ENCODE measurements at places on chromosomes 3 and 15.
A peak's percentile ranks its signal among the peaks of the same experiment; 100 is the strongest.

DNA sequence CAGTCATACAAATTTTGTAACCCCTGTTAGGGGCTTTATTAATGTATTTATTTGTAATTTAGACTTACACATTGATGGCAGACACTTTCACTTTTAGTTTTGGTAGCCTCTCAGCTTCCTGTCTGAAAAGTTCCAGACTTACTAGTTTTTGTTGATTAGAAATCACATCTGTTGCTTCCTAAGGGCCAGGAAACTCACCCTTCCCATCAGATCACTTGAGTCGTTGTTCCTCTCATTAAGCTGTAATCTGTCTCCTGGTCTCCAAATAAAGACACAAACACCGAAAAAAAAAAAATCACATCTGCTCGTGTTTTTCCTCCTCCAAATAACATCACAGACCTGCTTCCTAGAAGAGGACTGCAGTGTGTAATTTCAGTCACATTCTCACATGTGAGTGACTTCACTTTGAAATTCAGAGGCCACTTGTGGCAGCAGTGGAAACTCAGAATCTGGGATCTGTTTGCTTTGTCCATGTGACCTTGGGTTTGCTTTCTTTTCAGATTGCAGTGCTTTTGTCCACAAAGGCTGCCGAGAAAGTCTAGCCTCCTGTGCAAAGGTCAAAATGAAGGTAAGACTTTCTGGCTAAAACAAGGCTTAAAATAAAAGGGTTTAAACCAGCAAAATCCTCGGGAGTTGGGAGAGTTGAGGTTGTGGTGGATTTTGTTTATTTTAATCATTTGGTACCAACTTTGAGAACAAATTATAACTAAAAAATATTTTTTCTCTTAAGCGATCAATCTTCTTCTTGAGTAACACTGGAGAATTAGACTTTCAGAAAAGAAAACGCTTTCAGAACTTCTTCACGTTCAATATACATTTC, 87.0 kb downstream of the KLHL25 start:
- DNase-seq, result no peak

DNA sequence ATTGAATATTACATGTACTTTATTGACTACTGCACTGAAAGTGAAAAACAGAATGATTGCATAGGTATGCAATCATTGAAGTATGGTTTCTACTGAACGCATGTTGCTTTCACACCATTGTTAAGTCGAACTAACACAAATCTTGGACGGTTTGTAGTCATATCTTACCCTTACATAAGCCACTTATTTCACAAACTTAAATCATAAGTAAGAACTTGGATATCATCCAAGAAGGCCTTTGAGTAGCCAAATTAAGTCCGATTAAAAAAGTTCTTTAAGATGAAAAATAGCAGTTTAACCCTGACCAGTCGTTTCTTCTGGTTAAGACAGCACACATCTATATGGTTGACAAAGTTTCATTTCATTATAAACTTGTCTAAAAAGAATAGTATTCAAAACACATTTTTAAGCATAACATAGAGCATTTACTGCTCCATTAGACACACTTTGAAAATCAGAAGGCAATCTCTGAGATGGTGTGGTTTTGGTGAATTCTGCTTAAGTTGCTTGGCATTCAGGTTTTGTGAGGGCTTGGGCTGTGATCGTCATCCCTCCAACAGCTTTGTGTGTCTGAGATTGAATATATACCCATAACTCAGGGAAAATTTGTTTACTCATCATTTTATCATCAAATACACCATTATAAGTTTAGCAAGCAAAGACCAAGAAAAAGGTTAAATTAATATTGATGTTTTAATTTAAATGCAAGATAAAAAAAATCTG, 92.2 kb downstream of the NFKBIZ start:
- DNase-seq, result no peak

DNA sequence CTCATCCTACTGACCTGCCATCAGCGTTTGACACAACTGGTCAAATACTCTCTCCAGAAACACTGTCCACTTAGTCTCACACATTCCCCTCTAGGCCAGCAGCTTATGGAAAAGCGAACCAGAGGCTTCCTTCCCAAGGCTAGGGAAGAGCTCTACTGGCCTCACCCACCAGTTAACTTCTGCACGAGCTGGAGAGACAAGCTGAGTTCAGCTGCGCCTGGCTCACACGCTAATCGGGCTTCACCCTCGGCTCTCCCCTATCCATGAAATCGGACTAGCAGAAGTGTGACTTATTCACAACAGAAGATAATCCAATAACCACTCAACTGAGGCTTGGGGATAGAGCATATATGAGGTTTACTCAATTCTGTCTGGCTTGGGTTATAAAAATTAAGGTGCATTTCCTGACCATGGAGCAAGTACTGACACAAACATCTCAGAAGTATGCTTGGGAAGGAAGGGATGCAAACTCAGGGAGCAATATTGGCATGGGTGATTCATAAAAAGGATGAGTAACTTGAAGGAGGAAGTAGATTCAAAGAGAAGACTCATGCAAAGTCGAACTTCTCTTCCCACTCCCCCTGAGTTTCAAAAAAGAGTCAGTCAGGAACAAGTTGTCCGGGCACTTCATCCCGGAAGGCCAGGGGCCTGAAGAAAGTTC, 73.1 kb downstream of the XXYLT1 start:
- DNase-seq, result no peak

DNA sequence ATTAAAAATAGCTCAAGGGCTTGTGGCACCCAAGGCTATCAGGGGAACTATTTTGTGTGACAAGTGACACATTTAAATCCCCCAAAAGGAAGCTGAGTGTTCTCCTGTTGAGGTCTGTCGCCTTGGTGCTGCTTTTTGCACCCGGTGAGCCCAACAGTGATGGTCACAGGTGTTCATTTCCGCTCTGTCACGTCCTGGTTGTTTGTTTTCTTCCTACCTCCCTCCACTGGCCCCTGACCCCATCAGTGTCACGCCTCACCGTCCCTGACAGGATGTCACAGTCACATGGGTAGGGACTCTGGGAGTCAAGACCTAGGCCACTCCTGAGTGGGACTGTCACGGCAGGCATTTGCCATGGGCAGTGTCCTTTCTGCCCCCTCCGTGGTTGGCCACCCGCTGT, 11.2 kb downstream of the SLCO3A1 start:
- DNase-seq, result no peak

DNA sequence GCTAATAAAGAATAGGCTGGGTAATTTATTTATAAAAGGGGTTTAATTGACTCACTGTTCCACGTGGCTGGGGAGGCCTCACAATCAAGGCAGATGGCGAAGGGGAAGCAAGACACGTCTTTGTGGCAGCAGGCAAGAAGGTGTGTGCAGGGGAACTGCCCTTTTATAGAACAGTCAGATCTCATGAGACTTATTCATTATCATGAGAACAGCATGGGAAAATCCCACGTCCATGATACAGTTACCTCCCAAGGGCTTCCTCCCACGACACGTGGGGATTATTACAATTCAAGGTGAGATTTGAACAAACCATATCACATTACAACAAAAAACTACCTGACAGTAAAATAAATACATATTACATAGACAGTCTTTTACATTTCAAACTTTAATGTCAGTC, 414.9 kb downstream of the NAALADL2 start:
- no peak for DNase-seq

DNA sequence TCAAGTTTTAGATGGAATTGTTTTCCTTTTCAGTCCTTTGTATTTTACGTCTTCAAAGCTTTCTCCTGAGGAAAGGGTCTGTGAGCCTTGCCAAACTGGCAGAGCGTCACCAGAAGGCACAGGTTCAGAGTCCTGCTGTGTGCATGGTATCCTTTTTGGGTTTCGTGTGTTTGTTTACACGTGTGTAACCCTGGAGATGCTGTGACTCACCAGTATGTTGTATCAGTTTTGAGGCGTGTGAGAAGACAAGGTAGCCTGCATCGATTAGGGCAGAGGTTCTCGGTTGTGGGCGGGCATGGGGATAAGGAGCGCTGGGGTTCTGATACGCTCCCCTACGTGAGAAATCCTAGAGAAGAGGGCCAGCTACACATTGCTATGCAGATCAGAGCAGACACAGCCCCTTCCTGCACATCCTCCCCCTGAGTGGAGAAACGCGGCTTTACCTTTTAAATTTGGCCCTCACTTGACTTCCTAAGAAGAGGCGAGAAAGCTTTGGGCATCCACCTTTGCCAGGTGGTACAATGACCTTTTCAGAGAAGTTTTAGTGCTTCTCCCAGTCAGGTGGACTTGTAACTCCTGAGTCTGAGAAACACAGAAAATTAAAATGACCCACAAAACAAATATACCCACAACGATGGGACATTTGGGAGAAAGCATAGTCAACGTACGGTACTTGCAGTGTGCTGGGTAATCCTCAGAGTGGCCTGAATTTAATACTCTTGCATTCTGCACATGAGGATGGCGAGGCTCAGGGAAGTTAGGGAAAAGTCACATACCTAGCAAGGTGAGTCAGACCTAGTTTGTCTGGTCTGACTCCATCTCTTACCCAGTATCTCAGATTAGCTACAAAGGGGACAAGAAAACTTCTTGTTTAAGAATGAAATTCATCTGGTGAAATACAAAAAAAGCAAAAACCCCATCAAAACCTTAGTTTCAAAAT, 38.1 kb downstream of the TRAK1 start:
- DNase-seq, result no peak

- no peak for DNase-seq
Observed at GRCh38 chr3:168024537-168024941, 71.2 kb downstream of the GOLIM4 start.

- no peak for DNase-seq
Observed at GRCh38 chr3:146277953-146278631, 27.2 kb upstream of the PLSCR4 start.

DNA sequence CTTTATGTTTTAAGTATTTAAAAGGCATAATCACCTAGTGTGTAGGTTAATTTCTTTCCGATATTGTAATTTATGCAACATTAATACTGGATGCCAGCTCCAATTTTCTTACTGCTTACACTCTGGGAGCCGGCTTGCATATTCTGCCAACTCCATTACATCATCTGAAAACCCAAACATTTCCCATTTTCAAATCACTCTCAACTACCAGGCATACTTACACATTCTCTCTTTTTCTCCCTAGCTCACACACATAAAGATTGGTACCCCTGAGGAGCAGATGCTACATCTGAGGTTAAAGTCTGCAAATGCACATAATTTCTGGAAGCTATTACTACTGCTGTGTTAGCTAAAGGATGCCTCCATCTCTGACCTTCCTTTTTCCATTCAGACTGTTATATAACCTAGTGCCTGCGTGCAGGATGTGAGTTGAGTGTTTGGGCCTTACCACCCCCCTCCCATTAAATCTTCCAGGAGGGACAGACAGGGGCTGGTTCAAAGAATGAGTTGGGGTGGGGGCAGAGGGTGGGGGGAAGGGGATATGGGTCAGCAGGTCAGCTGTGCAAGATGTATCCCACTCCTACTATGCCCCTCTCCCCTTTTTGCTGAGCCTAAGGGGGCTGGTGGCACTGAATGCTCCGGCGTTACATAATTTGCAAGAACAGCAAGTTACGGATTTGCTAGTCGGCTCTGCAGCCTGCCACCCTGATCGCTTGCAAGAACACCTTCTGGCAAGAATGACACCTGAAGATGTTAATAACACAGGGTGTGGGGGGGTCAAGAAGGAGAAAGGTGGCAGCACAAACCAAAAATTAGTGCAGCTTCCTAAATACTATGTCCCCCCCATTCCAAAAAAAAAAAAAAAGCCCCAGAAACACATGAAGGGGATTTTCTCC, 2.5 kb downstream of the RORA start:
- DNase-seq, result no peak

DNA sequence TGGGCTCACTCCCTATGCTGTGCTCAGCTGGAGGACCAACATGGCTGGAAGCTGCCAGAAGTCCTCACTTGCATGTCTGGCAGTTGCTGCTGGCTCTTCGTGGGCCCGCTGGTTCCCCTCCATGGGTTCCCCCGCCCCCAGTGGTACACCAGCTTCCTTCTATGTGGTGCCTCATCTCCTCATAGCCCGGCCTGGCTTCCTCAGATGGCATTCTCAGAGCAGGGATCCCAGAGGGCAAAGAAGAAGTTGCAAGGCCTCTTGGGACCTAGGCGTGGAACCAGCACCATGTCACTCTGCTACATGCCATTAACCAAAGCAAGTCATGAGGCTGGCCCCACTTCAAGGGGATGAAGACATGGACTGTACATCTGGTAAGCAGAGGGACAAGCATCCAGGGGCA, 2.9 kb upstream of the CFAP92 start:
- DNase-seq, result no peak

DNA sequence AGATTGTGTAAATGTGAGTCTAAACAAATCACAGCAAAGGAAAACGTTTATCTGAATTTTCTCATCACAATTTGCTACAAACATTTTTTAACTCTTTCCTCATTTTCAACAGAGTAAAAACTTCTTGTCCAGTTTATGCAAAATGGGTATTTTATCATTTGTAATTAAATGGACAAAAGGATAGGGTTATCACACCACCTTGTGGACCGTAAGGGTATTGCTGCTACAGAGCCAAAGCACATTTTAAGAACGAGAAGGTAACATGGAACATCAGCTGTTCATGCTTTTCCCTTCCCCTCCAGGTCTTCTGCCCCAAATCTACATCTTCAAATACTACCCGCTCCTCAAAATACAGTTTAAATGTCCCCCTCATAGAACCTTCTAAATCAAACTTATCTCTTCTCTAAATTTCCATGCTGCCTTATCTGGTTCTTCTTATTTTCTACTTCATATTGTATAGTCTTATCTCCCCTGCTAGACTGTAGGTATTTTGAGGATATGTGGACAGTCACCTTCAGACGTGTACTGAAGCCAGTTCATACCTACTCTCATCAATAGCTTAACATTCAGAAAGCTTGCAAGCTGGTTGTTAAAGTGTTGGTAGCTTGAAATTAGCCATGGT, 12.8 kb upstream of the SETMAR start:
- DNase-seq, result peak; percentile 29
